HuH-7.5 (cell line): ENCODE measurements at places on chromosomes 5 and 9.
A peak's percentile ranks its signal among the peaks of the same experiment; 100 is the strongest.

GRCh38 chr5:72347801-72348308 lies 27.7 kb downstream of the PTCD2 start:
- DNase-seq = no peak

DNA sequence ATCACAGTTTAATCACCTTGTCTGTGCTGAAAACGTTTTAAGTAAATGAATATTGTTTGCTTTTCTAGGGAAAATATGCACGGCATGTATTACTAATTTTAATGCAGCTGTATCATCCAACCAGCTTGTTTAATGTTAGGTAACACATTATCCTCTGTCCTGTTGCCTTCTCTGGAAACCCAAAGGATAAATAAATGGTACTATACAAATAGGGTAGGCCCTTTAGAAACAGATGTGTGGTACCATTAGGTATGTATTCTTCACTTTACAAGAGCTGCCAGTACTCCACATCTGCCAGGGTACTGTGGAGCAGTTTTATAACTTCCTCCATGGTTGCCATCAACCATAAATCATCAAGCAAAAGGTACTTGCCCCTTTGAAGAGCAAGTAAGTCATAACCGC lies 42.9 kb downstream of the FAF2 start:
- DNase-seq = no peak

GRCh38 chr5:122259995-122260394 lies 52.0 kb upstream of the SNCAIP start:
- no peak for DNase-seq

DNA sequence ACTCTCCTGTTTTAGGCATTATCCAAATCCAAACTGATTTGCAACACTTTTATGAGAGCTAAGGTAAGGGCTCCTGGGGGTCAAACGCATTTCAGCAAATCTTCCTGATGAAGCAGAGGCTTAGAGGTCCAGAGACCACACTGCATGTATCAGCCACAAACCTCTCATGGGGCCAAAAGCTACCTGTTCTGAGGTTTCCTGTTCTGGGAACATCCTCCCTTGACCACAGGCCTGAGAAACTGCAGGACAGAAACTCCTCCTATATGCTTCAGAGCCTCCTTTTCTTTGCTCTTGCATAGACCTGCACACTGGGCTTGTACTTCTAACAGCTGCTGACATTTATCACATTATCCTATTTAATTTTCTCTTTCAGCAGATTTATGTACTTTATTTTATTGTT lies 92.6 kb downstream of the OR2K2 start:
- no peak for DNase-seq

DNA sequence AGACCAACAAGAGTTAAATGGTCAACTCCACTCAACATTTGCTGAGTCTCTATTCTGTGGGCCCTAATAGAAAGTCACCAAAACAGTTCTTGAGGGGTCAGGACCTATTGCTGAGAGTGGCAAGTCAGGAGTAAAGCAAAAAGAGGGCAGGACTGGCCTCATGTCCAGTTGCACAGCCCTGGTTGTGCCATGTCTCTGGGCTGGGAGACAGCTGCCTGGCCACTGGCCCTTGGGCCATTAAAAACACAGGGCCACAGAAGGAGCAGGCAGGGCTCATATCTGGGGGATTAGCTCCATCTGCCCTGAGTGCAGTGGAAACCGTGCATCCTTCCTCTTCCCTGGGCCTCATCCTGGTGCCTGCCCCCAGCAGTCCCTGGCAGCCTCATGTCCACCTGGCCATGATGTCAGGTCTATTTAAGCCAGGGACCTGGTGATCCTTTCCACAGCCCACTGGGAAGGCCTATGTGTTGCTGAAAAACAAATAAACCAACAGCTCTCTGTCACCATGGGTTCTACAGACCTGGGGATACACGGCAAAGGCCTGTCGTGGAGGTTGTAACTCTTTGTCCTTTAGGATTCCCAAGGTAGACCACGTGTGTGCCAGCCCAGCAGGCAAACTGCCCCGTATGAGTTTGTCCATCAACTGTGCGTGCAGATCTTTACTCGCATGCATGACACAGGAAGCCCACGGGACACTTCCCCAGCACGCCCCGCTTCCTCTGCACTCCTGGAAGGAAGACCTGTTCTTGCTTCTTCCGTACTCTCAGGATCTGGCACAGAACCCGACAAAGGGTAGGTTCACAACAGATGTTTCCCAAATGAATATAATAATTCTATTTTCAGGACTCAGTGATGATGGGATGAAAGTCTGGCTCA lies 148.8 kb downstream of the MTX3 start:
- DNase-seq = no peak

DNA sequence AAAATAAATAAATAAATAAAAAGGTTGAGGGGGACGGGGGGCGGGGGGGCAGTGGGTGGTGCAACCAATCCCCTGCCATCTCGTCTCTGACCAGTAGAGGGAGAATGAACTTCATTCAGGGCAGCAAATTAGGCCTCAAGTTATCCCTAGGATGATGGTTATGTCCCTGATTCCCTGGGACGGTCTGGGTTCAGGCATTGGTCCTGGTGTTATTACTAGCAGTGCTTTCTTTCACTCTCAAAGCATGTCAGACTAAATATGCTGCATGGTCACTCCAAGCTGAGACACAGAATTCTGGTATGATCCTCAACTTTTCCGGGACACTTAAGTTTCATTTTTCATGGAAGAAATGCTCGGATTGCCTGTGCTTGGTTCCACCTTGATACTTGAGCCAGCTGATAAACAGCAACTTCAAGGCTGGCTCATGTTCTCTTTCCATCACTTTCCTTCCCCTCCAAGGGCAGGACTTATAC lies 59.4 kb downstream of the DAP start:
- peak; percentile 52 for DNase-seq

DNA sequence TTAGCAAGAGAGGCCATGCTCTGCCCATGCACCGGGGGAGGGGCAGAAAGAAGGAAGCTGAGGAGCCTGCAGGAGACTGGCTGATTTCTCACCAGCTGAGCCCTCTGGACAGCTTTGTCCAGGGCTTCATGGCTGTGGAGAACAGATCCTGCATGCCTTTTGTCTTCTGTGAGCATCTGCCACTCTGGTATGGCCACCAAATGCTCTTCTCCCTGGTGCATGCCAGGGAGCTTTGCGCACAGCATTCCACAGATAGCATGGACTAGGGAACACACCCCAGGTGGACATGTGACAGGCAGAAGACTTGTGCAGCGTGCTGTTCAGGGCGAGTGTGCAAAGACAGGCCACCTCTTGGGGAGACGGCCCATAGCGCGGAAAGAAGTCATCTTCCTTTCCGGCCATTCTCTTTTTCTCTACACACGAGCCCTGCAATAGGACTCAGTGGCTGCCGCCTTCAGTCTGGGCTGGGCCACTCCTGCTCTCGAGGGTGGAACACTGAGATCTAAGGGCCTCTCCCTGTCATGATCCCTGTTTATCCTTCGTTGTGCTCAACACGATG lies 56.7 kb downstream of the GADD45G start:
- DNase-seq = no peak

DNA sequence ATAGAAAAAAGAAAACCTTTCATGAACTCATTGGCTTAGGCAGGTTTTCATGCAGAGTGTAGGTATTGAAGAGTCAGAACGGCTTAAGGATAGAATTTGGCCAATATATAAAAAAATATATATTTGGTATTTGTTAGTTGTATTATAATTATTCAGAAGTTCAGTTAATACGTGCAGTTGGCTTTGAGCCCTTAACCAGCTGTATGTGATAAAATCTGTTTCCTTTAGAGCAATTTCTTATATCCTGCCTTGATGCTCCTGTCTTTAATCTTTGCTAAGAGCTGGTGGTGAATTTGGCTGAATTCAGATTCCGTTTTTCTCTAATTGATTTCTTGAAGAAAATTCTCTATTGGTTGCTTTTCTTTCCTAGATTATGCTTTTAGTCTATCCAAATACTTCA lies 3.7 kb downstream of the ANXA1 start:
- DNase-seq = no peak

DNA sequence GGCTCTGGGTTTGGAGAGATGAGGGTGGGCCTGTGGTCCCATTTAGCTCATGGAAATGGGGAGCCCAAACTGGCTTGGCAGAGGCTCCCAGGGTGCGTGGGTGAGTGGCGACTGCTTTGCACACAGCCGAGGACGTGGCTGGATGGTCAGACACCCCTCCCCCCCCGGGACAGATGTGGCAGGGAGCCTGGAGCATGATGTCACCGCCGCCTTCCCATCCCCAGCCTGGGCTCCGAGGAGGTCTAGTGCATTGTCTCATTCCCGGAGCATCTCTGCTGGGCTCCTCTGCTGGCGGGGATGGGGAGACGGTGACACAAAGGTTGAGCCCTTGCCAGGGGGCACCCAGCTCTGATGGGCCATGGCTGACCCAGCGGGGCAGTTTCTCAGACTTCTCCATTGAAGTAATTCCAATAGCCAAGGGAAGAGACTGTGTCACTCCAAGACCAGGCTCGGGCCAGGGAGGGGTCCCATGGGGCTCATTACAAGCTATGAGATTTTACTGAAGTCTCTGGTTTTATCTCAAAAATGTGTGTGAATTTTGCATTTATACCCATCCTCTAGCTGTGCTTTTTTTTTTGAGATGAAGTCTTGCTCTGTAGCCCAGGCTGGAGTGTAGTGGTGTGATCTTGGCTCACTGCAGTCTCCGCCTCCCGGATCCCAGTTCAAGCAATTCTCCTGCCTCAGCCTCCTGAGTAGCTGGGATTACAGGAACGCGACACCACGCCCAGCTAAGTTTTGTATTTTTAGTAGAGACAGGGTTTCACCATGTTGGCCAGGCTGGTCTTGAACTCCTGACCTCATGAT lies 36.1 kb downstream of the HMCN2 start:
- no peak for DNase-seq

DNA sequence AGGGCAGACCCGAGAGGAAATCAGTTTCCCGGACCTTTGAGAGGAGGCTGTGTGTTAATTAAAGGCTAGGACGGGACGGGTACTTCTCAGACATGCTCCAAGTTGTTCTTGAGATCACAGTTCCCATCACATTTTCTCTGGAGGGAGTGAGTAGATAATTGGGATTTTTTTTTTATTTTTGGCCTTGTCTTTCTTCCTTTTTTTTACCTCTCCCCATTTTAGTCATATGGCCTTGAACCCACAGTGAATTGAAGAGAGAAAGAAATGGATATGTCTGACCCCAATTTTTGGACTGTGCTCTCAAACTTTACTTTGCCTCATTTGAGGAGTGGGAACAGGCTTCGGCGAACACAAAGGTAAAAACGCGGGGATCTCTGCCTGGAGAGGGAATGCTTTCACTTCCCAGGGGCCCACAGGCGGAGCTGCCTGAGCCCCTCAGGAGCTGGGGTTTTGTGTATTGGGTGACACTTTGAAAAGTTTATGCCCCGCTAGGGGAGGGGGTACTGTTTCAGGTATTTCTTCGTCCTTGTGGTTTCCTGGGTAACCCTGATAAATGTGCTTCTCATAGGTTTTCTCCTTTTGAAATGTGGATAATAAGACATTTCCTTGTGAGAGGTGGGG lies 191.8 kb downstream of the CD180 start:
- no peak for DNase-seq

DNA sequence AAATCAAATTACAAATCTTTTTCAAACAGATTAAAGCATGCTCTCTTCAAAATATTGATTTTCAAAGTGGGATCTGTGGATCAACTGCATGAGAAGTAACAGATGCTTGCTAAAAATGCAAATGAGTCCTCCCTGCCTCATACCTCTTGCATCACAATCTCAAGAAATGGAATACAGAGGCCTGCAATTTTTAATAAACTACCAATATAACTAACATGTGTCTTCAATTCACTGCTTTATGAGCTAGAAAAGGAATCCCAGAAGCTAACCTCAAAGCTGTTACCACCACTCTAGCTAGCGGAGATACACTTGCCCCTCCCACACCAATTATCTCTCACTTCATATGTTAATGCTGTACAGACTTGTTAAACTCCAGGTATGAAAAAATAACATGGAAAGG lies 9.6 kb downstream of the OR13C5 start:
- no peak for DNase-seq

DNA sequence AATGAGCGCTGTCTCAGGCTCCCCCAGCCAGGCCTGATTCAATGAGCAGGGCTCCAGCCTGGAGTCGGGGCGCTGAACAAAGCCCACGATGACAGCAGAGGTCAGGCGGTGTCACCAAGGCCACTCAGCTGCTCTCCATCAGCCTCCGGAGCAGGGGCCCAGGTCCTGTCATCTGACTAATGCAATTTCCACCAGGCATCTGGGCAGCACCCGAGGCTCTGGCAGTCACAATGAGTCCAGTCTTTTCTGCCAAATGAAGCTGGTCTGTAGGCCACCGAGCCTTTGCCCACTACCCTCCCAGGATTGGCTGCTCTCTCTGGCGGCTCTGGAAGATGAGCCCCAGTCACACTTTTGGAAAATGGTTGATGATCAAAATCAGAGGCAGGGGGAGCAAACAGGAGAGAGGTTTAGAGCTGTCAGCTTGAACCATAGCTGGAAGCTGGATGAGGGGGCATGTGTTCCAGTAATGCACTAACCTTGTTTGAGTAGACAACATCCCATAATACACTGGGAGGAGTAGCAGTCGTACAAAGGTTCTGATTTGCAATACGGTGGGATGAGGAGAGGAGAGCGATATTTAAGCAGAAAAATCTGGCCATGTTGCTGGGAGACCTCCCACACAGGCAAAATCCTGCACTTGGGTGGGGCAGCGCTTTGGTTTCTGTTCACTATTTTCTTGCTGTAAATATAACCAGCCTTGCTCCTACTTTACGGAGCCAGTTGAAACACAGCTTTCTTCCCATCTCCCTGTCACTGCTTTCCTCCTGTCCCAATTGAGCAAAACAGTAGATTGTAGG lies 306.4 kb upstream of the PANK3 start:
- no peak for DNase-seq

DNA sequence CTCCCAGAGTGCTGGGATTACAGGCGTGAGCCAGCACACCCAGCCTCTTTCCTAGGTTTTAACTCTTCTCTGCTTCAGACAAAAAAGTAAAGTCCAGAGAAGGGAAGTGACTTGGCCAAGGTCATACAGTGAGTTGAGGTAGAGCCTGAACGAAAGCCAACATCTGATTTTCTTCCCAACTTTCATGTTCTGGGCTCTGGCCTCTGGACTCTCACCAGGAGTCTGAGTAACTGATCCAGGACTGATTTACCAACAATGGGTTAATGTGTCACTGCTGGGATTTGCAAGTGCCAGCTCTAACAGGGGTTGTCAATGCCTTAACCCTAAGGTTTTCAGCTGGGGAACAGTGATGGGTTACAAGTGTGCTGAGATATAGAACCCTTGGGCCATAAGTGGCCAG lies 32.2 kb upstream of the LARP1 start:
- DNase-seq = no peak
